ENCODE measurements at places on chromosomes 3 and 15.

DNA sequence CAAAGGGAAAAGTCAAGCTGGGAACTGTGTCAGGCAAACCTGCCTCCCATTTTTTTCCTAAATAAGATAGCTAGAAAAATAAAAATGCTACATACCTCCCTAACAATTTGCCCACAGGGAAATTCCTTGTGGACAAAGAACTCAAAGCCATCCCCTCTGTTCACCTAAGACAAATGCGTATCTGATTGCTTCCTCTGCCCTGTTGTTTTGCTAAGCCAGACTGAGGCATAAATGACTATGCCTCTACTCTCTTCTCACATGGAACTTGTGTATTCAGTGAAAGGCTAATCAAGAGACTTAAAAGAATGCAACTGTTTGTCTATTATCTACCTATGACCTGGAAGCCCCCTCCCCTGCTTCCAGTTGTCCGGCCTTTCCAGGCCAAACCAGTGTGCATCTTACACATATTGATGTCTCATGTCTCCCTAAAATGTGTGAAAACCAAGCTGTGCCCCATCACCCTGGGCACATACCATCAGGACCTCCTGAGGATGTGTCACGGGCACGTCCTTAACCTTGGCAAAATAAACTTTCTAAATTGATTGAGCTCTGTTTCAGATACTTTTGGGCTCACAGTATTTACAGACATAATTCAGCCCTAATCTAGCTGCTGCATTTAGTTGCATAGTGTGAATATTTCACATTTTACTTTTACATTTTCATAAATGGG, 15.8 kb downstream of the CHD2 start:
- DNase-seq = no peak

DNA sequence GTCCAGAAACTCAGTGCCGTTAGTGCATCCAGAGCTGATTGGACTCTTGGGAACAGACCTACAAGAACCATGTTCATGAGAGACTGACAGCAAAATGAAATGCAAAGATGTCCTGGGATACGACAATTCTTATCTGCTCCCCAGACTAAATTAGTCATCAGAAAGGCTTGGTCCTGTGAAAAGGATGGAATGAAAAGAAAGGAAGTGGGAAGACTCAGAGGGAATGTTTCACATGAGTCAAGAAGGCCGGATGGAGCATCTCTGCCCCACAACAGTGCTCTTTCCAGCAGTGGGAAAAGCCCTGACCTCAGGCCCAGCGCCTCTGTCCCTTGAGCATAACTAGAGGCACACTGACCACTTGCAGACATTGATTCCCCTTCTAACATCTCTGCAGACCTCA, 39.3 kb upstream of the UACA start:
- no peak for DNase-seq

GRCh38 chr15:63600001-63600615, 2.9 kb downstream of the FBXL22 start:
- peak; percentile 53 for DNase-seq

DNA sequence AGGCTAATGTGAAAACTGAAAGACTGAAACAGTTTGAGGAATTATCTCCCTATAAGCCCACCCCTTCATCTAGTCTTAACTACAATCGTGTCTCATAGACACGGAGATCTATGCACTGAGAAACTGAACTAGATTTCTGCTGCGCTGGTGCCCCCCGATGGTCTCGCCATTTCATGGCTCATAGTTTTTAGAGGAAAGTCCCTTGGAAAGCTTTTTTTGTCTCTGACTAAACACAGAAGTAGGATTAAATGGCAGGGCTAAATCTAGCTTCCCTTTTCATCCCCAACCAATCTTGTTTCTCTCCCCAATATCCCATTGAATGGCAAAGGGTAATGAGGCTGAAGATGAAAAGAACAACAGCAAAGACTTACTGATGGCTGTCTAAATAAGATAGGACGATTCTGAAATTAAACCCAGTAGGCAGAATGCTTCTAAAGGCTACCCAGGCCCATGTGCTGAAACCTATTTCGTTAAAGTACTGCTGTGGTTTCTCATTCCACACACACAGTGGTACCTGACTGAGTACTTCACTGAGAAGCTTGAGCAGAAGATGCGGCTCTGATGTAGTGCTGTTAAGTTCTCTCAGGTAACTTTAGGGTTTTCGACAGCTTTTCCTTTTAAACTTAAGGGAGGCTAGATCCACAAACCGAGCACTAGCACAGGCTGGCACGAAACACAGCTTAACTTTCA, 142.7 kb downstream of the GADL1 start:
- DNase-seq = peak; percentile 76

DNA sequence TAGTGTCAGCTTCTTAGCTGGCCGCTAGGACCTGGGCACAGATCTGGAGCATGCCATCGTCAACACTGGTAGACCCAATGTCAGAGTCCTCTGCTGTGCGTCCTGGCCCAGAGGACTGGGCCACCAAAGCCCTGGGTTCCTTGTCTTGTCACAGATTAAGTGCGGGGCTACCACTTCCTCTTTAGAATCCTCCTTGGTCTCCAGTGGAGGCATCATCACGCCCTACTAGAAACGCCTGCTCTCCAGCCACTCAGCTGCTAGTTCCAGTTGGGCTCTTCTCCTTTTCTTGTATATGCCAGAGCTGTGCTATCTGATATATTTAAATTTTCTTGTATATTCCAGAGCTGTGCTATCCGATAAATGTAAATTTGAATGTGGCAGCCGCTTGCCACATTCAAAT, 11.2 kb downstream of the PPCDC start:
- peak; percentile 85 for DNase-seq

DNA sequence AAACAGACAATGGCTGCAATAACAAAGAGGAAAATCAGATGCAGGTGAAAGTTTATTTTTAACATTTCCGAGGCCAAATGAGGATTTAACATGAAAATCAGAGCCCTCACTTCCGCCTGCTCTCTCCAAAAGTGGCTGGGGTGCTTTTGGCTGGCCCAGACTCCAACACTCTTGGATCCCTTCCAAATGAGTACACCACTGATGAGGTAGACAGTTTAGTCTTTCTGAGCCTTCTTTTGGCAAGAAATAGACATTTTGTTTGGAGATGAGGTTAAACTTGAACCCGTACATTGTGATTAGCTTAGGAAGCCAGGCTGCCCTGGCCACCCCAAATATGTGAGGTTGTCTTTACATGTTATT, 51.0 kb upstream of the TRA2B start:
- DNase-seq = no peak

DNA sequence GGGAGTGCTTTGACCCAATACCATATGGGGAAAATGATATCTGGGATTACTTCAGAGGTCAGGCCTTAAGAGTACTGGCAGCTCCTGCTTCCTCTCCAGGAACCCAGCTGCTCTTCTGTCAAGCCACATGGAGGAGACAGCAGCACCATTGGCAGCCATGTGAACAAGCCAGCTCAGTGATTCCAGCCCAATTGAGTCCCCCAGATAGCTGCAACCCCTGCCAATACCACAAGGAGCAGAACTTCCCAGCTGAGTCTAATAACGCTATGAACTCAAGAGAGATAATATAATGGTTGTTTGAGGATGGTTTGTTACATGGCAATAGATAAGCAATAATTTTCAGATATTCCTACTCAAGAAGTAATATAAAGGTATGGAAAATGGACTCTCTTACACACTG, 126.8 kb upstream of the CPNE4 start:
- peak; percentile 9 for DNase-seq

- peak; percentile 73 for DNase-seq
Observed at GRCh38 chr3:99505646-99506269, 132.6 kb upstream of the COL8A1 start.

GRCh38 chr3:152606146-152606545, 228.8 kb upstream of the P2RY1 start:
- no peak for DNase-seq

DNA sequence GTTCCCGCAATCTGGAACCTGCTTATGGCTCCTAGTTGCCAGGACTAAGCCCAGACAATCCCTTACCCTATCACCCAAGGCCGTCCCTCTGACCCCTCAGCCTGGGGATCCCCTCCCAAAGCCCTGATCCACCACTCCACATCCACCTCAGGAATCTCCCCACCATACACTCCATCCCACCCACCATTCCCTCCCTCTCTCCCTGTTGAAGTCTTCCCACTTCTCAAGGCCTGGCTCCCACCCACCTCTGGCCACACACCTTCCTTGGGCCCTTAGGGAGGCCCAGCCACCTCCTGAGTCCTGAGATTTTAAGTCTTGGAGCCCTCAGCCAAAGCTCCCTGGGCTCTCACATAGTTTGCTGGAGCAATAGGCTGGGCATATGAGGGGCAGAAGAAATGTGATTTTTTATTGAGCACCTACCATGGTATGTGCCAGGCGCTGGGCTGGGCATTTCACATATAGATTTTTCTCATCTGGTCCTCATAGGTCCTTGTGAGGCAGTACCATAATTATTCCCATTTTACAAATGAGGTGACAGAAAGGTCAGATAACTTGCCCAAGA, 48.1 kb downstream of the HCN4 start:
- no peak for DNase-seq

DNA sequence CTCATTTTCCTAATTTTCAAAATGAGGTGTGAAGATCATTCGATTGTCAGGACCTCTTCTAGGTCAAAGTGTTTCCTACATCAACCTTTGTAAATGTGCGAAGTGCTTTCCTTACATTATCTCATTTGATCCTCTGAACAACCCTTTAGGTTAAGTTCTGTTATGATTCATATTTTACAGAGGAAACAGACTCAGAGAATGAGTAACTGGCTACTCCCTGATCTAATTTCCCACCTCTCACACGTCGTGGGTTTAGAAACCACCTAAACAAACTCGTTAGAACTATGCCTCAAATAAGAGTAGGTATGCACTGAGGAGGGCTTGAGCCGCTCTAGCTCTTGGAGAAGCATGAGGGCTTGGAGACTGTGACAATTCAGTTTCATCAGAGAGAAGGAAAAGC, 148.6 kb downstream of the CD47 start:
- DNase-seq = no peak

DNA sequence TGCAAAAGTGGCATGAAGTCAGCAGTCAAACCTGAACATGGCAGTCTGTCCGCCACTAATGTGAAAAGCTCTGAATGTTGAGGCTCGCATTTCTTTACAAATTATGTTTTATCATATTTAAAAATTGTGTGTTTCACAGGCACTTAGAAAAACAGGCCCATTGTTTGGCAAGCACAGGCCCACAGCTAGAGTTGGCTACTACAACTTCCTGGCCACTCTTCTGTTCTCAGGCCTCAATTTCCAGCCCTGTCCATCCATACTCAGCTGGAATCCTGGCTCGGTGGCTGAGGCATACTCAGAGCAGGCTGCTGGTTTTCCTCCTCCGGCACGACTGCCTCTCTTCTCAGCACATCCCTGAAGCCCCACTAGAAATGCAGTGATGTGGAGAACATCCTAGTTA, 44.3 kb downstream of the C2CD4B start:
- DNase-seq = no peak

- DNase-seq = no peak
Observed at GRCh38 chr15:47963265-47963664, 157.5 kb upstream of the SLC24A5 start.

DNA sequence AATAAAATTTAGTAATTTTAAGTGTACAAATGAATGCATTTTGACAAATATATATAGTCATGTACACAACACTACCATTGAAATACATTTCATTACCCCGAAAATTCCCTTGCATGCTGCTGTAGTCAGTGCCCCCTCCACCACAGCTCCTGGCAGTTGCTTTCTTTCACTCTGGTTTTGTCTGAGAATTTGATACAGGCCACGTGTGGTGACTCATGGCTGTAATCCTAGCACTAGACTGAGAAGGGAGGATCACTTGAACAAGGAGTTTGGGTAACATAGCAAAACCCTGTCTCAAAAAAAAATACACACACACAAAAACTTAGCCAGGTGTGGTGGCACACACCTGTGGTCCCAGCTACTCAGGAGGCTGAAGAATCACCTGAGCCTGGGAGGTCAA, 65.4 kb downstream of the TFRC start:
- peak; percentile 11 for DNase-seq

DNA sequence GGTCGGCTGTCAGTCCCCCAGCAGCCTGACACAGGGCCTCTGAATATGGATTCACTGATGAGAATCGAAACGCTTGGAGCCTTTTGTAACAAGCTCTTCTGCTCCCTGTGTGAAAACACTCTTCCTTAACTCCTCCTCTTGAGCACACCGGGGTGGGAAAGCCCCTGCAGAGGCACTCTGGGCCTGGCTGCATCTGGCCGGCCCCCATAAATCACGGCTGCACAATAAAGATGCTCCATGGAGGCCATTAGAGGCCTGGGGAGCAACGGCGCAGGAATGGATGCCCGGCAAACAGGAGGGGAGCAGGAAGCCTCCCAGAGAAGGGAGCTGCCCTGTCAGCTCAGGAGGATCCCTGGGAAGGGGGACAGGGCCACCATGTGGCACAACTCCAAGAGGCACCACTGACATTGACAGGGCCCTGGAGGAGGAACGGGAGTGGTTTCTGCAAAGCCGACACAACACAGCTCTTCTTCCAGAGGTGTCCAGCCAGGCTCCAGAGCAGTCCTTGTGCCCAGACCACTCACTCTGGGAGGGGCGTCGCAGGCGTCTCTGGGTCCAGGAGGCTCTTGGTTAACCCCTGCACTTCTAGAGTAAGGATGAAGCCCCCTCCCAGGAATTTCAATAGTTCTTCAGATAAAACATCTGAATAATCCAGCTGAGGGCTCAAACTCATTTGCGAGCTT, 509.3 kb upstream of the PPP2R3A start:
- DNase-seq = no peak

GRCh38 chr15:43775411-43775965, 1.3 kb downstream of the ELL3 start:
- peak; percentile 36 for DNase-seq

- no peak for DNase-seq
Observed at GRCh38 chr15:85743392-85744055, 51.2 kb downstream of the KLHL25 start.

DNA sequence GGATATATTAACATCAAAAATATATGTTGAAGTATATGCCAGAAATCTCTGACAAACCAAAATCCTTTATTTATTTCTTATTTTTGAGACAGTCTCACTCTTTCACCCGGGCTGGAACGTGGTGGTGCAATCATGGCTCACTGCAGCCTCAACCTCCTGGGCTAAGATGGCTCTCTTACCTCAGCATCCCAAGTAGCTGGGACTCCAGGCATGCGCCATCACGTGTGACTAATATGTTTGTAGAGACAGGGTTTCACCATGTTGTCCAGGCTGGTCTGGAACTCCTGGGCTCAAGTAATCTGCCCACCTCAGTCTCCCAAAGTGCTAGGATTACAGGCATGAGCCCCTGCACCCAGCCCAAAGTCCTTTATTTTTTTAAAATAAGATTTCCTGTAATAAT, 11.9 kb downstream of the FAIM start:
- no peak for DNase-seq

- peak; percentile 4 for DNase-seq
Observed at GRCh38 chr15:28017423-28017924, 81.6 kb downstream of the OCA2 start.

DNA sequence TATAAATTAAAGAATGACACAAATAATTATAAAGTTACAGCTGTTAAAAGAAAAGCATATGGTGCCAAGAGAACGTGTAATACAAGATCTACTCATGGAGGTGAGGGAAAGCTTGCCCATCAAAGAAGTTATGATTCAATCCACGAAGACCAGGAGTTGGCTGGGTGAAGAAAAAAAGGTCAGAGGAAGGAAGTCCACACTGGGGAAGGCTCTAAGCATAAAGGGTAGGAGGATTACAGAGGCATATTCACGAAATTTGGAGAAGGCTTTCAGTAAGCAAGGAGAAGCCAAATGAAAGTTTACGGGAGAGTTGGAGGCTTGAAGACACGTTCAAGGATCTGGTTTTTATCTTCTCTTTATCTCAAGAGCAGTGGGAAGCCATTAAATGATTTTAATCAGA, 1.8 kb upstream of the TGFBR2 start:
- peak; percentile 29 for DNase-seq
